MV-4-11 (cell line): ENCODE measurements at places on chromosomes 11 and 22.

DNA sequence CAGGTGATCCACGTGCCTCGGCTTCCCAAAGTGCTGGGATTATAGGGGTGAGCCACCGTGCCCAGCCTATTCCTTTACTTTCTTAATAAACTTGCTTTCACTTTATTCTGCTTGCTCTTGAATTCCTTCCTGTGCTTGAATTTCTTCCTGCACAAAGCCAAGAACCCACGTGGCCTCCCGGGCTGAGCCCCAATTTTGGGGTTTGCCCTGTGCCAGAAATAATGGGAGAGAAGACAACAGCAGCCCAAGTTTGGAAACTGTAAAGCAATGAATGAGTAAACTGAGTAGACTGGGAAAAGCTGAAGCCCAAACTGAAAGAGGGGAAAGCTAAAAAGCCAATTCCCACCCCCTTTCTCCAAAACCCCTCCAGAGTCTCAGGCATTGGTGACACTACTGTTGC lies 136.4 kb downstream of the NECTIN1 start:
- DNase-seq: no peak

DNA sequence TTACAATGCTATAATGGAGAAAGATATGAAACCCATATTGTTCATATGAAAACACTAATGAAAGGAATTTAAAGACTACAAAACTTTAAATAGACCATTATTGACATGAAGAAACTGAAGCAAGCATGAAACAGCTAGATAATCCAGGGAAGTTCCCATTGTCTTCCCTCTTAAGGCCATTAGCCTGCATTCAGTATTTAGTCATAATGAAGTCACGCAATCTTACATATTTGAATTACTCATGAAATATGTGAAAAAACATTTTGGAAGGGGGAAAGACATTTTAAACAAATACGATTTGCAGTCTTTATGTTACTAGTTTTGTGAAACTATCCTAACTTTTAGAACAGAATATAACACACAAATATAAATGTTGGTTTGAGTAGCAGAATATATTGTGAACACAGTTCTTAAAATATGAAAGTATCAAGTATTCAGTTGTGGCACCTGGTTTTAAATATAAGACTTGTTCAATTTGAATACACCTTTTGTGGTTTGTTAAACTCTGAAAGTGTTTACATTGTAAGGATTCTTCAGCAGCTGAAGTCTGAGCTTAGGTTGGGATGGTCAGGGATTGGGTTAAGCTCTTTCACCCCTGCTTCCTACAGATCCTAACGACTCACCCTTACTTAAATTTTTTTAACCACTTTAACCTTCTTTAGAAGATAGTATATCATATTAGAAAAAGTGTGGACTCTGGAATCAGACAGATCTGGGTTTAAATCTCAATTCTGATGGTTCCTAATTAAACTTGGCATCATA lies 500.3 kb upstream of the TENM4 start:
- no peak for DNase-seq

GRCh38 chr11:21625982-21626381 lies 566.9 kb upstream of the ANO5 start:
- DNase-seq: peak; percentile 97

GRCh38 chr11:9688716-9689511 lies 25.0 kb downstream of the SWAP70 start:
- DNase-seq: peak; percentile 84

DNA sequence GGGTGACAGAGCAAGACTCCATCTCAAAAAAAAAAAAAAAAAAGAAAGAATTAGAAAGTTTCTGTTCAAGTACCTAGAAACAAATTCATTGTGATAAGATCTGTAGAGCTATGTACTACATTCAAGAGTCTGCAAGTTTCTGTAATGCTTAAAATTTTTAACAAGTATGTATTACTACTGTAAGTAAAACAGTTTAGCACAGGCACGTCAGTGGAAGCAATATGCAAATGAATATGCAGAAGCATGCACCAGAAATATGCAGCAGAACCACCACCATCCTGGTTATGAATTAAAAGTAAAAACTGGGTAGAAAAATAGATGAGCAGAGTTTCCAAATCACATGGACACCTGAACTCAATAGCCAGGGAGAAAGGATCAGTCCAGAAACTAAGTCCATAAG lies 19.3 kb downstream of the SBF2 start:
- DNase-seq: no peak
